ENCODE measurements at places on chromosomes 13 and 19.

- DNase-seq, result no peak
Observed at GRCh38 chr19:38907670-38908069, 4.3 kb downstream of the CCER2 start.

DNA sequence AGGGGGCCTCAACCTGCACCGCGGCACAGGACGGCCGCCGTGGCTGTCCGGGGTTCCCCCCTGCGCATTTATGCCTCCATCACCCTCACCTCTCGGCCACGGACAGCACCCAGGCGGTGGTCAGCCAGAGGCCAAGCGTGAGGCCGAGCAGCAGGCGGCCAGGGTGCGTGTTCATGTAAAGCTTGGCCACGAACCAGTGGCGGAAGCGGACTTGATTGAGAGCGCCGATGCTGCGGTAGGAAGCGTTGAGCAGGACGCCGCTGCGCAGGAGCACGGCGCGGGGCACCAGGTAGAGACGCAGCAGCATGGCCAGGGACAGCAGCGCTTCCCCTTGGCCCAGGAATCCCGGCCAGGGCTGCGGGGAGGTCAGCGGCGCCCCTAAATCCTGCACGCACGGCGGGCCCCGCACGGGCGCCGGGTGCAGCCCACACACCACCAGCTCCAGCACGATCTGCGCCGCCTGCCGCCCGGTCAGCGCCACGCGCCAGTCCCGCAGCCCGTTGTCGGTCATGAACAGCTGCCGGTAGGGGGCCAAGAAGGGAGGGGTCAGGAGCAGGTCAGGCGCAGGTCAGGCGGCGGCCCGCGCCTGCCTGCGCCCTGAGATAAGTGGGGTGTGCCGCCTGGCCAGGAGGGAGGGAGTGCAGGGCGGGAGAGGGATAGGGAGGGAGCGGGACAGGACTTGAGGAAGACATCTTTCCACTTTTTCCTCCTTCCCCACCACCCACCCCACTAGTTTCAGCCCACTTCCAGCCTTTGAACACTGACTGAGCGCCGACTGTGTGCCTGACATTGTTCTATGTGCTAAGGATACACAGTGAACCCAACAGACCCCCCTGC lies 6.5 kb downstream of the KCNN4 start:
- DNase-seq, result no peak

DNA sequence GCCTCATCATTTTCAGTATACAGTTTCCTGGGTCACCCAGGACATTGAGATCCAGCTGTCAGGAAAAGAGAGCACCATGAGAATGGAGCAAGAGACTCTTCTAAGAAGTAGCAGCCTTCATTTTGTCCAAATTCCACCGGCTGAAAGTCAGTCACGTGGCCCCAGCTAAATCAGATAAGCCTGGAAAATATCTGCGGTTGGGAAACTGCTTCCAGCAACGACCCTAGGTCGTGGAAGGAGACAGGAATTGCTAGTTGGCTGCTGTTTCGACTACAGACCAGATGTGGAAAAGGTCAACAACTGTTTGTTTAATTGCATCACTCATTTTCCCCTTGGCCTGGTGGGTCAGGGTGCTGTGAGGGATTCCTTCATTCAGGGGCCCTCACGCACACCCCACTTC lies 107.0 kb downstream of the ZNF536 start:
- no peak for DNase-seq

- no peak for DNase-seq
Observed at GRCh38 chr19:9953802-9954542, 17.7 kb upstream of the OLFM2 start.

GRCh38 chr13:80052286-80052685 lies 288.6 kb downstream of the SPRY2 start:
- DNase-seq, result no peak

DNA sequence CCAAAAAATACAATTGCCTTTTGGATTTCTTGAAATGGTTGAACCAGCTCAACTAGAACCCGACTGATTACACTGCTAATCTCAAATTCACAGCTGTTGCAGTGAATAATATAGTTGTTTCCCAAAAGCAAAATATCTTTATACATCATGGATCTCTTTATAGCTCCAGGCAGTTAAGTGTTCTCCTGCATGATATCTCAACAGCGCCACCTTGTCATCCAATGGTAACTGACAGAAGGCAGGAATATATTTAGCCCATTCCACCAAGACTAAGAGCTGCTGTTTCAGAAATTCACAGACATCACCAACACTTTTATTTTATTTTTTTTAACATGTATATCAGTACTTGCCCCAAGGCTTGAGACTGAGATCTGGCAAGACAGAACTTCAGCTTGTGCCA lies 1141.0 kb upstream of the PRR20A start:
- DNase-seq, result no peak

DNA sequence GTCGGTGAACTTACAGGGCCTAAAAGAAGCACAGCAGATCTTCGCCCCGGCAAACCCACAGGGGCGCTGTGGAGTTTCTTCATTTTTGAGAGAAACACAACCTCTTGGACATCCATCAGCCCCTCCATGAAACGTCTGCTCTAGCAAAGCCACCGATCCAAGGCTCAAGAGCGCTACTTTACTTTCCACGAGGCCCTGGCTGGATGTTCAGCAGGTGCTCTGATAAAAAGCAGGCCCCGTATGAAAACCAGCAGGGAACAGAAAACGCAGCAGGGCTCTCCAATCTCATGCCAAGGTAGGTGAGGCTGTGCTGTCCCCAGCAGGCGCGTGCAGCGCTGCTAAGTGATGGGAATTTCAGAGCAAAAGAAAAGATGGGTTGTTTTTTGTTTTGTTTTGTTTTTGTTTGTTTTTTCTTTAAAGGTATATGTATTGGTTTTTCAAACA lies 86.7 kb downstream of the IRS2 start:
- no peak for DNase-seq

- DNase-seq, result no peak
Observed at GRCh38 chr19:1471010-1471514, 8.0 kb downstream of the C19orf25 start.

DNA sequence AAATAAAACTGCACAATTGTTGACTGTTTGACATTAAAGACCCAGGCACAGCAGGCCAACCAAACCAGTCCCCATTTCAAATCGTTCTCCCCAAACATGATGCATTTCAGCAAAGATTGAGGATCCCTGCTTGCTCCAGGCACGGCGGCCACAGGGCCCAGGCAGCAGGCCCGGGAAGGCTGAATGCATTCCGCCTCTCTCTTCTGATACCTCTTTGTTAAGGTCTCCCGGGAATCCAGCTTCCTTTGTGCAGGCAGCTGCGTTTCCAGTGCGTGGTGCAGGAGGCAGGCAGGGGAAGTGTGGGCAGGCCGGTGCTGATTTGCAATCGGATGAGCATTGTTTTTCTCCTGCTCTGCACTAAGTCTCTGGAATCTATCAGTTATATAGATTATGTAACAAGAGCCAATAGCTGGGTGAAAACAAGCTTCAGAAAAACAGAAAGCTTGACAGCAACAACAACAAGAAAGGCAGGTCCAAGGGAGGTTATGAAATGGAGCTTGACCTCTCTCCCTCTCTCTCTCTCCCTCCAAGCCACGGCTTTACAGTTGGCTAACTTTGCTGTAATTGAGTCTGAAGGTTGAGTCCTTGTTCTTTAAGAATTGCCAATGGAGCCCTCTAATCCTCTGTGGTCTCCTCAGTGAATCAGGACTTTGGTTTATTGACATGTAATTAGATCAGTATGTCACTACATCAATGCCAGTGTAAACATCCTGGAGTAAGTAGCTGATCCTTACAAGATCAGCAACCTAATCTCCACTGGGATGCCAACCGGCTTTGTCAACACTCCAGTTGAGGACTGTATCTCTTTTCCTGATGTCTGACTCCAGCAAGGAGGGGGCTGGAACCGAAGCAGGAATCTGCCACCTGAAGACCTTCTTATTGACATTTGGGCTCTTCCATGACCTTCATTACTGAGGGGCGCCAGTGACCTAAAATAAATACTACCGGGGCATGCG lies 338.0 kb downstream of the TEX29 start:
- no peak for DNase-seq

GRCh38 chr13:27128825-27129627 lies 42.6 kb downstream of the USP12 start:
- DNase-seq, result no peak

DNA sequence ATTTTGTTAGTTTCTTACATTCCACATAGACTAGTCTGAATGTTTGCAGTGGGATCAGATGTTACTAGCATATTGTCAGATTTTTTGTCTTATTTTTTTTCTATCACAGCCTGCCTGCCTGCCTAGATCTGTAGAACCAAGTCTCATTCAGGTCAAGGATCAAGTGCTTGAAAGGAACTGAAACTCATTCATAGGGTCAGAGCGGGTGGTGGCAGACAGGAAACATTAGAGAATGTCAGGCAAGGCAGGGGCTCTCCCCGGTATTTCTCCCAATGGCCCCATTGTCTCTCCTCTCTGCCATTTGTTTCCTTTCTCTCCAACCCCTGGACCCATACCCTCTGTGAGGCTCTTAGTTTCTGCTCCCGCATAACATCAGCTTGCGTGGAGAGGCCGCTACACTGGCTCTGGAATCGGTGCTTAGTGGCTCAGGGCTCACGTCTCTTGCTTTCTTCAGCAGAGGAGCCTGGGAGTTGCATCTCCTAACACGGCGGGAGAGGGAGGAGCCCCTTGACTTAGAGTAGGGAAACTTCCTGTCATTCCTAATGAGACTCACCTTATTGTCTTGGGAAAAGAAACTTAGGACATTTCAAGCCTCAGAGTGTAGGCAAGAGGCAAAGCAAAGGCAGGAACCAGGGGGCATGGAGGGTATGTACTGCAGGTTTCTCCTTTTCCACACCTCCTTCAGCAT lies 35.6 kb upstream of the SPATA13 start:
- DNase-seq, result no peak

- DNase-seq, result no peak
Observed at GRCh38 chr13:40460116-40460515, 206.3 kb downstream of the FOXO1 start.

DNA sequence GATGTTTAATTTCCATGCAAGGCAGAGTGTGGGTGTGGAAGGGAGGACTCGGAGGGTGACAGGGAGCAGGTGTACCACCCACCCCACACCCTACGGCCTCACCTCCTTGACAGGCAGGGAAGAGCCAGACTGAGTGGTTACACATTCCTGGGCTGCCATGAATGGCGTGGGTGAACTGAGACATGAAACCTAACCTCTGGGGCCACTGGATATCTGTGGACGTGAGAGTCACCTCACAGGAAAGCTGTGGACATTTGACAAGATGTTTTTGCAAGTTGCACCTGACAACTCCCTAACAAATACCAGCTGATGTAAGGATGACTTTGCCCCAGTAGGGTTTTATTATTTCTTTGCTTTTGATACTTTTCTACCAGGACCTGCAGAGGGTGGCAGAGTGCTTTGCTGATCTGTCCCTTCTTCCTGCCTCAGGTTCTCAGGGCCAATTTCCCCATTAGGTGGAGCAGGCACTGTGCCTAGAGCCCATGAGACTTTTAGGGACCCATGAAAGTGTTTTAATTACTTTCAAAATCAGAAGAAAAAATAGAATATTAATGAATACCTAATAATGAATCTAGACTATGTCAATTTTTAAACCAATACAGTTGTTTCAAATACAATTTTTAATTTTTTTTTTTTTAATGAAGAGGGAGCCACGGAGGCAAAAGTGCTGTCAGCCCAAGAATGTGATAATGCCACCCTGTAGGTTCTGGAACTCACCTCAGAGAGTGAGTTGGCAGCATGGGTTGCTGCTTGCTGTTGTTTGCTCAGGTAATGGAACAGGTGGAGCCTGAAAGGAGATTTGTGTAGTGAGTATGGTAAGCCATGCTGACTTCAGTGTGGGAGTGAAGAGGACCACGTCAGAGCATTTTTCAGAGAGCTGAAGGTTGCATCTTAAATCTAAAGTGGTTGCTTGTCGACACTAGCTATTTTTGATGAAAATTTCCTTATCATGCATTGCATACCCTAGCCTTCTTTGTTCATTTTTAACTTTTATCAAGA lies 58.0 kb upstream of the CYSLTR2 start:
- peak; percentile 44 for DNase-seq

- no peak for DNase-seq
Observed at GRCh38 chr19:12965017-12965811, 4.2 kb upstream of the DAND5 start.

DNA sequence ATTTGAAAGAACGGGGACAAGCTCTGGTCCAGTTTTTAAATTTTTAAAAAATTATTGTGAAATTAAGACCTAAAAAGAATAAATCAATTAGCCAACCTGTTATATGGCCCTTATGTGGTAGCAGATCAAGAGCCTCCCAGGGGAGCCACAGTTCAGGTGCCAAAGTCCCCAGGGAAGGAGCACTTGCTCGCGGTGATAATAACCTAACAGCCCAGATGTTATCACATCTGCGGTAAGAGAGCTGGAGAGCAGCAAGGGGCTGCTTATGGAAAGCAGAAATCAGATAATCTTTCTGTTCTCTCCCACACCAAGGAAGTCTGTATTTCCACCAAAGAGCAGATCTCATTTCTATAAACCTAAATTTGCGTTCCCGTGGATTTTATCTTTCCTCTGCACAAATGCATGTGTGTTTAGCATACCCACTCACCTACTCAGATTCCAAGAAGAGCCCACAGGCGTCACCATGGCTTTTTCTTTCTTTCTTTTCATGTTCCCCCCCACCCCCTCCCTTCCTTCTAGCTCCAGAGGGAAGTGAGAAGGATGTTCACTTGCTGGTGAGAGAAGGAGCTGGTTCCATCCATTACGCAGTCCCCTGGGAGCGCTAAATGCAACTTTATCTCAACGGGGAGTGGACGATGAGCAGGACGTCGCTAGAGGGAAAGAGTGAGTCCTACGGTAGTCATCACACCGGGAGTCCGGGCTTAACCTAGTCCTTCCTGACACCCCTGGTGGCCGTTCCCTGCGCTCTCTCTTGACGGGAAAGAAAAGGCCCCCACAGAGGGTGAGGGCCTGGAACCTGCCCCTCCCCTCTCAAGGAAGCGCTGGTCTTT lies 1.6 kb upstream of the POU4F1 start:
- no peak for DNase-seq

GRCh38 chr13:52173373-52173772 lies 14.0 kb upstream of the NEK3 start:
- no peak for DNase-seq

DNA sequence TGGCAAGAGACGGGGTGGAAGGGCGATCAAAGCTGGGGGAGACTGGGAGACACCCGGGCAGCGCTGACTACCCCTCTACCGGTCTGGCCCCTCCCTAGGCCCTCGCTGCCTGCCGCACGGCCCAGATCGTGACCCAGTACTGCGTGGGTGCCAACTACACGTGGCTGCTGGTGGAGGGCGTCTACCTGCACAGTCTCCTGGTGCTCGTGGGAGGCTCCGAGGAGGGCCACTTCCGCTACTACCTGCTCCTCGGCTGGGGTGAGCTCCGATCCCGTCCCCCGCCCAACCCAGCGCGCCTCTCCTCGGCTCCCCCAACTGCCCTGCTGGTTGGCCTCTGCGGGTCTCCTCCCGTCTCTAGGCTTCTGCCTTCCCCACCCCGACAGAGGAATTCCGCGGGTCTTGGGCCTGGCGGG lies 8.8 kb downstream of the GIPR start:
- DNase-seq, result no peak

GRCh38 chr13:42076309-42076713 lies 27.9 kb downstream of the DGKH start:
- no peak for DNase-seq

GRCh38 chr13:79710376-79710775 lies 229.4 kb downstream of the NDFIP2 start:
- DNase-seq, result no peak
